ENCODE measurements at places on chromosomes 2 and 18.

- no peak for DNase-seq
Observed at GRCh38 chr2:71379086-71379485, 47.5 kb downstream of the ZNF638 start.

GRCh38 chr18:34370704-34371395 is 146.1 kb upstream of the NOL4 start:
- DNase-seq = no peak

- DNase-seq = no peak
Observed at GRCh38 chr18:51226587-51227350, 29.3 kb upstream of the MEX3C start.

DNA sequence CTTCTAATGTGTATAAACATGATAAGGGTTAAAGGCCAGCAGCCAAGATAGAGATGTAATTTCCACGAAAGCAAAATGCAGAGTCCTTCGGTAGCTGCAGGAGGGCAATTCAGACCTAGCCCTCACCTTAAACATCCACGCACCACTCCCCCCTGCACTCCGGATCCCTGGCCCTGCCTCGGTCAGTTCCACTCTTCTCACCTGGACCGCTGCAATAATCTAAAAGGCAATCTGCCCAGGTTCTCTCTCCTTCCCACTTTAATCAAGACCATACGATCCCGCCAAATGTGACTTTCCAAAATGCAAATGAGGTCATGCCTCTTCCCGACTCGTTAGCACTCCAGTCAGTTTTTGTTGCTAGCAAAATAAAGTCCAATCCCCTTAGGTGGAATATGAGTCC is 485.2 kb downstream of the EIPR1 start:
- no peak for DNase-seq

- DNase-seq = peak; percentile 1
Observed at GRCh38 chr2:194819367-194819766, 837.7 kb upstream of the SLC39A10 start.

DNA sequence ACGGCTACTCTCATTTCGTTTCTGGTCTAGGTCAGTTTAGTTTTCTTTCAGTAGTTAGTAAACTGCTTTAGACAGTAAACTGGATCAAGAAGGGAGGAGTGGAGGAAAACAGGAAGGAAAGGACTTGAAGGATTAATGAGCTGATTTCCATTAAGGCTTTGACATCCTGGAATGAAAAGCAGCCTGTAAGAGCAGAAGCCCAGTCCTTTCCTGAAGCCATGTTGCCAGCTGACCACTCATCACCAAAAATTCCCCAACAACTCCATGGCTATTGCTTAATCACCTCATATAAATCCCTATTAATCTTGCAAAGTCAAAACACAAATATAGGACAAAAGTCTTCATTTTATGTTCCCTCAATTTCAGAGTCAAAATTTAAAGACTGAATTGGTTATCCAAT is 113.7 kb upstream of the ZFP36L2 start:
- no peak for DNase-seq

GRCh38 chr2:207311316-207312005 is 145.7 kb upstream of the KLF7 start:
- peak; percentile 6 for DNase-seq

DNA sequence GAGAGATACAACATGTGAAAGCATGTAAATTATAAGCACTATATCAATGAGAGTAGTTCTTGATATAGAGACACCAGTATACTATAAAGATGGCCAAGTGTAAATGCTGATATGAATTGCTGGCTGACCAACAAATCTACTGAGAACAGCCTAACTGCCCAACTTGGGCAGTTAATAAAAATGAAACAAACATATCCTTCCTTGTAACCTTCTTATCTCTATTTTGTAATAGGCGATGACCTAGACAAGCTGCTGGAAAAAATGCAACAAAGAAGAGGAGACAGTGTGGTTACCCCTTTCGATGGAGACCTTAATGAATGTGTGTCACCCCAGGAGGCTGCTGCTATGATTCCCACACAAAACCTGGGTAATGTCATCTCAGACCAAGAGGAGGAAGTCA is 148.7 kb downstream of the ESCO1 start:
- DNase-seq = no peak

DNA sequence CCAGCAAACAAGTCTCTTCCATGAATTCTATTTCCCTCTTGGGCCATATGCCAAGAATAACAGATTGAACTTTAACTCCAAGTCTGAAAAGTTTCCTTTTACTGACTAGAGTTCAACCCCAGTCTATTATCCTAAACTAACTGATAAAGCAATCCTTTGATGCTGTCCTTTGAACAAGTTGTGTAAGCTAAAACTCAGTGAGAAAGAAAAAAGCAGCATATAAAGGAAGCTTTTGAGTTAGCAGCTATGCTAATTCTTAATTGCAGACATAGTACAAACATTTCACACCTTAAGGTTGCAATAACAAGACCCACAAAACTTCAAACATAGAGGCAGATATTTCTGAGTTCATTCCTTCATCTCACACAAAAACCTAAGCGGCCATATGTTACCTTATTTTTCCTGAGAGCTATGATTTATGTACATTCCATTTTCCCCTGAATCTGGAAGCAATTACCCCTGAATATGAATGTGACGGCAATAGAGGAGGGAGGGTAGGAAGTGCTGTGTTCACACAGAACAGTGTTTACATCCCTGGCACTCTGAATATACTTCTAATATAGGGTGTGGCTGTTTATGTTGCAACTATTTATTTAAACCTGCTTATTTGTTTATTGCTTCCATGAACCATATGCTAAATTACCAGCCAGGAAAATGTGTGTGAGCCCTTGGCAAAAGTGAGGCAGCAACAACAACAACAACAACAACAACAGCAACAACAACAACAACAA is 180.6 kb downstream of the IRS1 start:
- no peak for DNase-seq

DNA sequence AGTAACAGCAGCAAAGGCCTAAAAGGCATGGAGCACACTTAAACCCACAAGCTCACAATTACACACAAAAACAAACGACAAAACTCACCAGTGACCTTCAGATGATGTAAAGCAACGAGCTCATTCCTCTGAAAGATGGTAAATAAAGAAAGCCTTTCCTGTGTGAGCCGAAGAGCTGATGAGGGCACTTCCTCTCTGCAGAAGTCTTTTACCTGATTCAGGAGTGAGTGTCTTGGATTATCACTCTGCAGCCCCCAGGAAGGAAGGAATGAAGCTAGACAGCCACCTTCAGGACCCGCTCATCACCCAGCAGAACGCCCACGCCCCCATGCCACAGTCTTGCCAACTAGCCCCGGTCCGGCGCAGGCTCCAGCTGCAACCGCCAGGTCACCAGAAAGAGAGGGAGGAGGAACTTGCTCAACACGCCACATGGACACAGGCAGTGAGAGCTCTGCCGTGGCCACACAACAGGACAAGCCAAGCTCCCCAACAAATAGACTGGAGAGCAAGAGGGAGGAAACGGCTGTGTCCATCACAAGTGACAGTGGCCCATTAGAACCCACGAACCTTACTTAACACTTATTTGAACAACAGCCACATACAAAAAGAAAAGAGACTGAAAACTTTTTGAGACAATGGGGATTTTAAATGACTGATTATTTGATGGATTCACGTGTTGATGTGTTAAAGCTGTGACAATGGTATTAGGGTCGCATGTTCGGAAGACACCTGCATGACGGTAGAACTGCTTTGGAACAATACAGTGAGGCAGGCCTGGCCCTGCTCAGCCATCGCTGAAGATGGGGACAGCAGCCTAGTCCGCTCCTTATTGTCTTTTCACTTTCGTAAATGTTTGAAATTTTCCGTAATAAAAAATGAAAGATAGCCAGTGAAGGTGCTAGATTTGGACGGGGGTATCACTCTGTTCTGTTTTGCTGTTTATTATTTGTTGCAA is 127.3 kb downstream of the HDAC4 start:
- DNase-seq = no peak

- DNase-seq = no peak
Observed at GRCh38 chr2:219973136-219973535, 345.7 kb downstream of the SLC4A3 start.

DNA sequence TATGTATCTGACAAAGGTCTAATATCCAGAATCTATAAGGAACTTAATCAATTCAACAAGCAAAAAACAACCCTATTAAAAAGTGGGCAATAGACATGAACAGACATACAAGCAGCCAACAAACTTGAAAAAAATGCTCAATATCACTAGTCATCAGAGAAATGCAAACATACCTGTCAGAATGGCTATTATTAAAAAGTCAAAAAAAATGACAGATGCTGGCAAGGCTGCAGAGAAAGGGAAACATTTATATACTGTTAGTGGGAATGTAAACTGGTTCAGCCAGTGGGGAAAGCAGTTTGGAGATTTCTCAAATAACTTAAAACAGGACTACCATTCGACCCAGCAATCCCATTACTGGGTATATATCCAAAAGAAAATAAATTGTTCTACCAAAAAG is 21.6 kb downstream of the SESTD1 start:
- DNase-seq = no peak

Measured in globus pallidus (tissue), 1 donor.